ENCODE measurements at places on chromosomes 2 and 18. TPM values are rescaled to one million over a fixed set of nuclear protein-coding genes. Genes with fewer than 3 reads are reported as not detected.

- no peak for DNase-seq
These were observed 102.3 kb downstream of the ZFP36L2 start for GRCh38 chr2:43123981-43124686.

GRCh38 chr18:59546188-59546587, 151.0 kb downstream of the CCBE1 start:
- DNase-seq, result no peak

GRCh38 chr18:64409511-64409910, 260.6 kb upstream of the LINC00305 start:
- no peak for DNase-seq

GRCh38 chr18:1774261-1774660, 797.0 kb downstream of the METTL4 start:
- no peak for DNase-seq

GRCh38 chr18:79426376-79427300, 30.9 kb downstream of the NFATC1 start:
- no peak for DNase-seq

DNA sequence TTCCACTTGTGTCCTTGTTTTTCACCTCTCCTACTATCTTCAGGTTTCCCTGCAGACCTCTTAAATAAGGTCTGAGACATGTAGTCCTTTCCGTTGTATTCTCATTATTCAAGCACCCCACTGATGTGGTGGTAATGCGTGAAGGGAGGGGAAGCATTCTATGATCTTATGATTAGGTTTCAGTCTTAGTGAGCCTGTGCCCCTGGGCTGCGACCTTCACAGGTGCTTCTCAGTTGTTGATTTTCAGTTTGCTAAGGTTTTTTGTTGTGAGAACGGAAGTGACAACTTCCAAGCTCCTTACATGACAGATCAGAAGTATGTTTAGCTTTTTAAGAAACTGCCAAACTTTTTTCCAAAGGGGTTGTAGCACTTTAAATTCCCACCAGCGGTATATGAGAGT, 41.3 kb downstream of the VPS54 start:
- DNase-seq, result no peak

DNA sequence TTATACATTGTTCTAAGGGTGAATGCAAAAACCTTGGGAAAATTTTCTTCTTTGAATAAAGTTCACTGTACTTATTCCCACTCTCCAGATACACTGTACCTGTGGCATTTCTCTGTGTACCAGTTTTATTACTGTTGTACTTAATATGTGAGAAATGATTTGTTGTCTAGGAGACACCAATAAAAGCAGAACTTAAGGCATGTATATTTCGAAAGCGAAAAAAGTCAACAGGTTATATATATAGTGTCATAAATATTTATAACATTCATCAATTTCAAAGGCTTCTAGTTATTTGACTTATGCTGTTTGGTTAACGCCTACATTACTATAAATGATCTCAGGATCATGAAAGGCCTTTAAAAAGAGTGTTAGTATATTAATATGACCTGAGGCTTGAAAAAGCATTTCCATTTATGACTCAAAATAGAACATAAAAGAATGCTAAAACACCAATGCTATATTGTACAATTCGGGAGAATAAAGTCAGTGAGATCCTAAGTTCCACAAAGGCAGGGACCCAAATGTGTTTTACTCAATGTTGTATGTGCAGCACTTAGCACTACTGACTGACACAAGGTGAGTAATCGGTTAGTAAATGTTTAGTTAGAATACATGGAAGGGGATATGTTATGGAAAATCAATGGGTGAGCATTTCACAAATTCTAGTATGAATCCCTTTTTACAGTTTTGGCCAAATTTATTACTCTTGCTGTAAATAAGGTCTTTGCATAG, 32.2 kb upstream of the HNRNPA3 start:
- no peak for DNase-seq

- DNase-seq, result no peak
These were observed 906.0 kb upstream of the NXPH2 start for GRCh38 chr2:139686205-139686604.

GRCh38 chr2:40016151-40016885, 237.3 kb upstream of the THUMPD2 start:
- no peak for DNase-seq

DNA sequence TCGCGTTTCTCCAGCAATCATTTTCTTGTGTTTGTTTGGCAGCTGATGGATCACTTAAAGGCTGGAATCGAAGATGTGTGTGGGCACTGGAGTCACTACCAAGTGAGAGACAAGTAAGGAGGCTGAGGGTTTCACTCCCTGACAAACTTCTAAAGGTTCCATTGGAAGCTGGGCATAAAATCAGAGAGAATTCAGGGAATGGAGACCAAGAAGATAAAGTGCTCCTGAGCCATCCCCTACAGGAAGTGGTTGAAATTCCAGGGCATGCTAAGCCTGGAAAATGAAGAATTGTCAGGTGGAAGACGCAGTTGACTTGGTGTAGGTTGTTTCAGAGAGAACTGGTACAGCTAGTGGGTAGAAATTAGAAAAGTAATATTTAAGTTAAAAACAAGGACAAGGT, 39.1 kb downstream of the SLC9A4 start:
- DNase-seq, result no peak

DNA sequence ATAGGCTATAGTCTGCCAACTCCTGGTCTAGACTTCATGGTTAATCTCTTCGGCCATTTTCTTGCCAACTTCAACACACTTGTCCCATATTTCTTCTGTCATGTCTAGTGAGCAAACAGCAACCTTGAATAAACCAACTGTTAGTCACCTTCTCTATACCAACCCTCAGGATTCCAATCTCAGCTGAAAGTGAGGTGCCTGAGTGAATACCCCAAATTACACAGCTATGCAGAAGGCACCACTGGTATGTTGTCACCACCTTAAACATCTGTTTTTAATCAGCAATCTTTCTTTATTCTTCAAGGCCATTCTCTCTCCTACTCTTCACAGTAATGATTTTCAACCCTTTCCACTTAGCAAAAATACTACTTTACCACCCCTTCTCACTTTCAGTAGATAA, 39.3 kb downstream of the THOC1 start:
- DNase-seq, result no peak

- DNase-seq, result no peak
These were observed 69.1 kb downstream of the COA5 start for GRCh38 chr2:98539056-98539735.

GRCh38 chr2:118922254-118922653, 19.7 kb upstream of the MARCO start:
- no peak for DNase-seq

DNA sequence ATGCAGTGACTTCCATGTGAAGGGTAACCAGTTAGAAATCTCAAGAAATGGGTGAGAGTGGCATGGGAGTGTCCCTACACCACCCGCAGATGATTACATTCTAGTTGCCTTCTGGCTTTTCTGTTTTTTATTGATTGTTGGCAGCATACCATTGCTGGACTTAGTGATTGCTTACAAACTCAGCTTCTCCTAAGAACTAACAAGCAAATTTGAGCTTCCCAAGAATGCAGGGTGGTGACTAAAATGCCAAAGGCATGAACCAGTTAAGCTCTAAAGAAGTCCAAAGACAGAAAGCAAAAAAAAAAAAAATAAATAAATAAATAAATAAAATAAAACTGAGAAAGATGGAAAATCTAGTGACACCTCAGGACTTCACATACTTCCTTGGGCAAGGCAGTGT, 245.5 kb upstream of the PARD3B start:
- DNase-seq, result no peak

DNA sequence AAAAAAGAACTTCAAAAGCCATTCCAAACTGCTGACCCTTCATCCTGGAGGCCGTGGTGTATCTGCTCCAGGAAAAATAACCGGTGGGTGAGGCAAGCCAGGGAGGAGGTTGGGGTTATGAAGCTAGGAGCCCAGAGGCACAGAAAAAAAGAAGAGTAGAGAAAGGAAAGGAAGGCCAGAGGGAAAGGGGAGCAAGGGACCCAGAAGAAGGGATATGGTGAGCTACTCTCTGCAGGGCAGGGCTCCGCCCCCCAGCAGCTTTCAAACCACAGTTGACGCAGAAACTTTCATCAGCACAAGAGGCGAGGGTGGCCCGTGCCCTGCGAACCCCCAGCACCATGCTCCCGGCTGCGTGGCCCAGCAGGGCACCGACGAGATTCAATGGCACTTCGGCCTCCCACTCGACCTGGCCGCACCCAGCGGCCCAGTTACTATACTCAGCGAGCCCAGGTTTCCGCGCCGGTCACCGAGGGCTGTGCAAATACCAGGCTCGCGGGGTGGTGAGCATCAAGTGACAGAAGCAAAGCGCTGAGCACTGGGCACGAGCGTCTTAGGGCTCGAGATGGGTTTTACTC, 665 bp downstream of the MCM6 start:
- no peak for DNase-seq

- no peak for DNase-seq
These were observed 666.3 kb downstream of the TSN start for GRCh38 chr2:122421775-122422174.

DNA sequence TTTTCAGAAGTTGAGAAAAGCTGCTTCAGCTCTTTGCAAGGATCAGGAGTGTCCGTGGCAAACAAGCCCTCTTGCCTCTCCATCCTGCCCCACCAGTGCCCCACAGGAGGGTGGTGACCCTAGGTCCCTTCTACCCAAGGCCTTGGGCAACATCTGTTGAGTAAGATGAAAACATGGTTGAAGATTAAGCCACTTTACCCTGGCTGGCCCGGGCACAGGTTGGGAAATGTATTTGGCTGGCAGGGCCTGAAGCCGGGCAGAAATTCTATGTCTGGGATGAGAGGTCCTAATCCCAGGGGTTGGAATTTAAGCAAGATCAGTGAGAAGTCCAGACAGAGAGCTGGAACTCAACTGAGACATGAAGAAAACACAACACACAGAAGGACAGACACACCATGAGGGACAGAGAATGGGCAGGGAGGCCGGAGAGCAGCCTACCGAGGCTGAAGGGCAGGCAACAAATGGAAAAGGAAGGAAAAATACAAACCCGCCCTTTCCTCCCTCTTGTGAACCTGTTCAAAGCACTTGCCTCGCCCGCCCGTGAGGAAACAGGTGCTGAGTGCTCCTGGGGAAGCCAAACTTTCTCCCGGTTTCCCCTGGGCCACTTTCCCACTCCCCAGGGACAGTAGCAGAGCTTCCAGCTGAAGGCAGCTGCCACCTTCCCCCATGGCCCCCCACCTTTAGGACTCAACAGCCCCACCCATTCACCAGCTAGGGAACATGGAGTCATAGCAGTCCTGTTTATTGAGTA, 86.1 kb downstream of the TNS1 start:
- DNase-seq, result no peak

- no peak for DNase-seq
These were observed 45.1 kb upstream of the SEC11C start for GRCh38 chr18:59094569-59094968.

- DNase-seq, result no peak
These were observed 223.7 kb downstream of the ANKRD30B start for GRCh38 chr18:14971461-14972185.

DNA sequence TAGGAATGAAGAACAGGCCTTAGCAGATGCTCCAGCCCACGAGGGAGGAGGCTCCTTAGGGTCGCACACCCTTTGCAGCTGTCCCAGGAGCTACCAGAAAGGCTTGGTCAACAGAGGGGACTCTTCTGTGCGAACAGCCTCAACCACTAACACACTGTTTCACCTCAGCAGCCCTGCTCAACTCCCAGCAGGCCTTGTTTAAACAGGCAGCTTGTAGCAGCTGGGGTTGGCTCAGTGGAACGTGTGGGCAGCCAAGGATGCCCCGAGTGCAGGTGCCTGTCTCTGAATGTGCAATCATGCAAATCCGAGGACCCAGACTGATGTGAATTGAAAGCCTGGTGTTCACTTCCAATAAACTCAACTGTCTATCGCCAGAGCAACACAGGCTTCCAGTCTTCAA, 88.7 kb upstream of the CXCR4 start:
- no peak for DNase-seq

DNA sequence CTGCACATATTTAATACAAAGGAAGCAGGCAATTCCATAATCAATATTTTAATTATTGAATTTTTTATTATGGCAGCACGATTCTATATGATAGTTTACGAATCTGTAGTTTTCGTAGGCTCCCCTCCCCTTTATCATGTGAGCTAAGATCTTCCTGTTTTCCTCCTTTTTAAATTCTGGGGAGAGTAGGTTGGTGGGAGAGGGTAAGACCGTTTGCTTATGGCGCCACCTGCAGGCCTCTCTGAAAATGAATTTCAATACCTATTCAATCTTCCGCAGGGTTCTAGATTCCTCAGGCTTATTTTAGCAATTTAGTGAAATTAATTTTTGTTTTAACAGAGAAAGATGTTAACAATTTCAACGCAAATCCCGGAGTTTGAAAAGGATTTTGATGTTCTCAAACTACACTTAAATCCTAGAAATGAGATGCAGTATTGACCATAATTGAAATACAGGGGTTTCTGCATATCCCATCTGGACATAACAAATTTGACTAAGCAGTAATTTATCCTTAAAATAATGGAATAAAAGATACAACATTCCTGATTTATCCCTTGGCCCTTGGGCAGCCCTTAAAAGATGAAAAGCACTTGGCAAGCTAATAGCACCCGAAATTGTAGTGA, 12.8 kb upstream of the GBX2 start:
- no peak for DNase-seq

GRCh38 chr2:220144411-220144810, 517.0 kb downstream of the SLC4A3 start:
- DNase-seq, result no peak

GRCh38 chr2:197219636-197220035, 90.9 kb downstream of the ANKRD44 start:
- no peak for DNase-seq

- no peak for DNase-seq
These were observed 102.9 kb downstream of the SPTBN1 start for GRCh38 chr2:54559006-54559445.

CTAGE1 gene
- polyA plus RNA-seq, result not detected

MC5R gene
- not detected for polyA plus RNA-seq

SDC1 gene
- polyA plus RNA-seq, result 24.6 TPM

REG1B gene
- not detected for polyA plus RNA-seq

SP5 gene
- polyA plus RNA-seq, result 1.1 TPM

PHLPP1 gene
- 20.3 TPM for polyA plus RNA-seq

PCGF1 gene
- 26.5 TPM for polyA plus RNA-seq

FOSL2 gene
- polyA plus RNA-seq, result 21.2 TPM

COL3A1 gene
- polyA plus RNA-seq, result 850 TPM

ZBTB7C gene
- 12.3 TPM for polyA plus RNA-seq

SERPINB8 gene
- 4.0 TPM for polyA plus RNA-seq

HRH4 gene
- 0.26 TPM for polyA plus RNA-seq

COL5A2 gene
- polyA plus RNA-seq, result 115 TPM

ZNF532 gene
- 107 TPM for polyA plus RNA-seq

CHAC2 gene
- polyA plus RNA-seq, result 3.9 TPM

SNX17 gene
- 110 TPM for polyA plus RNA-seq

TMEM17 gene
- polyA plus RNA-seq, result 8.4 TPM

ZNF804A gene
- polyA plus RNA-seq, result 1.8 TPM

KCNG2 gene
- not detected for polyA plus RNA-seq

WNT10A gene
- 1.8 TPM for polyA plus RNA-seq

Measured in renal cortex interstitium (tissue), 15 donors.